ENCODE measurements at places on chromosomes 3 and 15.

DNA sequence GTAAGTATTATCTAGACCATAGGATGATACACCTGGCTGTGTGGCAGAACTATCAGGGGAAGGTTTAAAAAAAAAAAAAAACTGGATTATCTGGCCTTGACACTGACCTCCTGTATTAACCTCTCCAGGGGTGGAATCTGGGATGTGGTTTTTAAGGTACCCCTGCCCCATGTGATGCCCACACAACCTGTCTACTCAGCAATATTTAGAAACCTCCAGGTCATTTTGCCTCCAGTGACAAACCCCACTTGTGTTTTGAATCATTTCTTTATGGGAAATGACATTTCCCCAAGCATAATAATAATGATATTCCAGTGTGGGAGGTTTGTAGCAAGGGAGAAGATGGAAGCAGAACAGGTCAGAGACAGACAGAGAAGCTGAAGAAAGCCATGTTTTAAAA, 179.1 kb downstream of the RSL24D1 start:
- DNase-seq, result no peak

GRCh38 chr15:78249131-78249530, 14.8 kb upstream of the ACSBG1 start:
- DNase-seq, result no peak

DNA sequence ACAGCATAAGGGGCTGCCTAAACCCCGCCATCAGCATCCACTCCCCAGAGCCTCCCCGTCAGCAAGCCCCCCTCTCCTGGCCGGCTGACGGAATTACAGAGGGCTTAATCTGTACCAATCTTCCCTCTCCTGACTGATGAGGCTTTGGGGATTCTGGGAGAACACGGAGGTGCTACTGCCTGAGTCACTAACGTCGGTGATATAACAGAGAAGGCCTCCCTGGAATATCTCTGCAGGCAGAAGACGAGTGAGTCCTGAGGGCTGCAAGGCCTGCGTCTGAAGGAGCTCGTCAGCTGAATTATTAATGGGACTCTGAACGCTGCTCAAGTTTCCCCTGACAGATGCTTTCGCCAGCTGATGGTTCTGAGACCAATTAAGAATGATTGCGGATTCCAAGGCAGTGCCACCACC, 147.7 kb downstream of the XXYLT1 start:
- DNase-seq, result no peak

GRCh38 chr15:40357723-40358470, at the start of gene DISP2:
Gene DISP2, plus strand, starts transcription at chr15:40358219. Its CDS starts 103 bp downstream, at chr15:40358322.
- DNase-seq, result no peak

- no peak for DNase-seq
Measured at GRCh38 chr3:178140531-178141304, 395.5 kb upstream of the KCNMB2 start.

DNA sequence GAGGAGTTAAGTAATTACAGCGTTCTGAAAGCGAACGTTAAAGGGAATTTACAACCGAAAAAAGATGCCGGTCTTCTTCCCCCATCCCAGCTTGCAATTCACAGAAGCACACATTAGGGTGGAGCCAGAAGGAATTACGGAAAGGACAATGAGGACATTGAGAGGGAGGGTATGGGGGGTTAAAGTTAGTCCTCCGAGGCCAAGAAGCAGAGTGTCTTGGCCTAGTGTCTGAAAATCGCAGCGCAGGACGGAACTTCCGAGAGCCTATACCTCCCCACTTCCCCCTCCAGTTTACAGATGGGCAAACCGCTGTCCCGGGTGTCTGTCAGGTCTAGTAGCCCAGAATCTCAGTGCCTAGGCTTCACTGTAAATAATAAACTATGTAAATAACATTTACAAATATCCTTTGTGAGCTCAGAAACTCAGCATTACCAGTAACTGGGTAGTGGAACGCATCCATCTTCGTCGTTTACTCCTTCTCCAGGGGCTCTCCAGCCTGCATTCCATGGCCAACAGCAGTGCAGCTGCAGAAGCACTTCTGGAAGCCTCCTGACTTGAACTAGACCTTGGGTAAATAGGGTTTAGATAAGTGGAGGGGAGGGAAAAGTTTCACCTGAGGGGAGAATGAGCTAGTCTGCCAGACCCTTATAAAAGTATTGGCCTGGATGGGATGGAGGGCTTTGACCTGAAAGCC, 922 bp downstream of the ADPRH start:
- no peak for DNase-seq

DNA sequence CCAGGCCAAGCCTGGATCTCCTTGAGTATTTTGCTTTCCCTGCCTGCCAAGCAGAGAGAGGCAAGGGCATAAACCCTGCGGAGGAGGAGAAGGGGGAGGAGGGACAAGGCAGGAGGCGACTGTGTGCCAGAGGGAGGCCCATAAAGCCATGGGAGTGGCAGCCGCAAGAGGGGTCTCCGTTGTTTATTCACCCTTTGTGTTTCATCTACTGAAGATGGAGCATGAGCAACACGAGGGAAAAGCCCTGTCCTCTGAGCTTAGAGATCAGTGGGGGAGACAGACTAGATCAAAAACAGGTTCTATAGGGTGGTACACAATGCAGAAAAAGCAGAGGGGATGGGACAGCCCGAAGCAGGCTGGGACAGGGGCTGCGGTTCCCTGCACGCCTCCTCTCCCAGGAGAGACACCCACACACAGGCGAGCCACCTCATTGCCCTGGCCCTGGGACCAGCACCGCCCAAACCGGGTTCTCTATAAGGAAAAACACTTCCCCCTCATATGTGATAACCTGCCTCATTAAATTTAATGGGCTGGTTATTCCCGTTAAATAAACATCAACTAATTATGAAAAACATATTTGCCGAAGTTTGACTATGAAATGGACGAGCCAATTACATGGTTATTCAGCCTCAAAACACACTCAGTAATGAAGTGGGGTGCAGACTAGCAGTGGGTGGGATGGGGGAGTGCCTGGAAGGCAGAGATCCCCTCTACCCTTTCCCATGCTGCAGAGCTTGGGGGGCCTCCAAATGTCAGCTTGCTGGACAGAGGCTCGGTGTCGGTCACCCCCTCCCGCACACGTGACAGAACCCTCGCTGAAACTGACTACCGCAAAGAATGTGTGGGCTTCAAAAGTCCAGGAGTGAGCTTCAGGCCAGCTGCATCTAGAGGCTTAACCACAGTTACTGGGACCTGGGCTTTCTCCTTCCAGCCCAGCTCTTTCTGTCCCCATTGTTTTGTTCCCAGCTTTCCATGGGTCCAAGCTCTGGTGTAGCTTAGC, 14.2 kb upstream of the PLXNA1 start:
- no peak for DNase-seq

GRCh38 chr15:61141497-61142125, 87.5 kb downstream of the RORA start:
- DNase-seq, result no peak

GRCh38 chr3:88713233-88713691, 394.2 kb upstream of the EPHA3 start:
- DNase-seq, result peak; percentile 16

- DNase-seq, result no peak
Measured at GRCh38 chr15:64883100-64883581, 28.6 kb upstream of the ANKDD1A start.

GRCh38 chr15:74782259-74783071, 585 bp downstream of the CSK start:
- no peak for DNase-seq

- no peak for DNase-seq
Measured at GRCh38 chr3:173939331-173939730, 541.8 kb downstream of the NLGN1 start.

GRCh38 chr15:42020713-42021273, at the start of gene PLA2G4E:
Gene PLA2G4E, minus strand, starts transcription at chr15:42021042. Its CDS starts 12 bp downstream, at chr15:42021030.
- no peak for DNase-seq

GRCh38 chr3:172174513-172175253, 135.3 kb downstream of the FNDC3B start:
- no peak for DNase-seq

GRCh38 chr15:52068004-52068615, 44.5 kb downstream of the BCL2L10 start:
- DNase-seq, result no peak

DNA sequence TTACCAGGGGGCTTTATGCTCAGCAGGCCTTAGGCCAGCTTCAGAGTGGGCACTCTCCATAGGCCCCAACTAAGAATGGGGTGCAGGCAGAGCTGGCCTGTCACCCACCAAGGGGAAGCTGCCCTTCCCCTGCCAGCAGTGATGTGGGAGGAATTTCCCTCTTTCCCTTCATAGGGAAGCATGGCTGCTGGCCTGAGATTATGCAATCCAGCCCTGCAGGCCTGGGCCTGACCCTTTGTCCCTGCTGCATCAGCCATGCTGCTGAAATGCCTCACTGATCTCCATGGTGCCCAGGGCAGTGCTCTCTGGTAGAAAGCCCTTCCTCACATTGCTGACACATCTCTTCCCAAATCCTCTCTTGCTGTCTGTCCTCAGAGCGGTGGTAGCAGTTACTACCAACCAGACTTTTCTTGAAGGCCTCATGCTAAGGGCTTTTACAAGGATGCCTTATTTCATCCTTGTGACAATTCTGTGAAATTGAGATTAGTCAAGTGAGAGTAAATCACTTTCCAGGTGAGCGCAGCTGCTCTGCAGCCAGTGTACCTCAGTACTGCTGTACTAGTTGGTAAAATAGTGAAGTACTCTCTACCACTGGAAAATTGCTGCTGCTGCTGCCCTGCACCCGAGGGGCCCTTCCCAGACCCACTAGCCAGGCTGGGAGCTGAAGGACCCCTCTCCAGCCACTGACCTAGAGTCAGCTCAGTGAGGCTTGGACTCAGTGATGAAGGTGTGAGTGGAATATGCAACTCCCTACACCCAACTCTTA, 33.8 kb downstream of the MRAS start:
- no peak for DNase-seq

- no peak for DNase-seq
Measured at GRCh38 chr3:192953926-192954325, 36.3 kb upstream of the MB21D2 start.

- DNase-seq, result no peak
Measured at GRCh38 chr15:65904301-65904700, 35.0 kb downstream of the RAB11A start.

GRCh38 chr3:190048932-190049441, 71.7 kb downstream of the P3H2 start:
- peak; percentile 49 for DNase-seq

GRCh38 chr3:138082992-138083386, 32.4 kb downstream of the DZIP1L start:
- no peak for DNase-seq

DNA sequence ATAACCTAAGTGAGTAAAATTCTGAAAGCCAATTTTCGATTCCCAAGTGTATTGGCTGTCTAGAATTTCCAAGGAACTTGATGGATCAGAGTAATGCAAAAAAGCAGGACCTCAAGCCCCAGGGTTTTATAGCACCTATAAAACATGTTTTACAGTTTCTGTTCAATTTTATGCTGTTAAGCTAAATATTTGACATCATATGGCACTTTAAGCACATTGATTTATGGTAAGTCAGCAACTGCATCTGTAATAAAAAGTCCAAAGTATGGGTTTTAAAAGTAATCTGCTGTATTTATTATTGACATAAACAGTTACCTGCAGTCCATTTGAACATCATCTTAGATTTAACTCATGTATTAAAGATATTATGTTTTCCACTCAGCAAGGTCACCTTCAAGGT, 20.0 kb upstream of the MFSD1 start:
- no peak for DNase-seq

DNA sequence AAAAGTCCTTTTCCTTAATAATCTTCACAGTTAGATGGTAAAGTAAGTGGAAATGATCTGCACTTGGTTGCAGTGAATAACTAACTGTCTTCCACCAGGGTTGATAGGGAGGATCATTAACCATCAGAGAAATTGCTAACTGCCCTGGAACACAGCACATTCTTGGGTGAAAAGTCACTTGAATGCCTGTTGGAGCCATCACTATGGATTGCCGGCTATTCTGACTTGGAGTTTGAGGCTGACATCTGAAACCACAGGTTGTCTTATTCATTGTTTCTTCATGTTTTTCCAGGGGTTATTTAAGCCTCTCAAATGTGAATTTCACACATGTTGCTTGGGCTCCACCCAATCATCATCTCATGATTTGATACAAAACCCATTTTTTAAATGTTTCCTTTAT, 901.4 kb downstream of the MCTP2 start:
- peak; percentile 46 for DNase-seq

GRCh38 chr15:69531665-69532027, 79.0 kb downstream of the RPLP1 start:
- DNase-seq, result no peak

DNA sequence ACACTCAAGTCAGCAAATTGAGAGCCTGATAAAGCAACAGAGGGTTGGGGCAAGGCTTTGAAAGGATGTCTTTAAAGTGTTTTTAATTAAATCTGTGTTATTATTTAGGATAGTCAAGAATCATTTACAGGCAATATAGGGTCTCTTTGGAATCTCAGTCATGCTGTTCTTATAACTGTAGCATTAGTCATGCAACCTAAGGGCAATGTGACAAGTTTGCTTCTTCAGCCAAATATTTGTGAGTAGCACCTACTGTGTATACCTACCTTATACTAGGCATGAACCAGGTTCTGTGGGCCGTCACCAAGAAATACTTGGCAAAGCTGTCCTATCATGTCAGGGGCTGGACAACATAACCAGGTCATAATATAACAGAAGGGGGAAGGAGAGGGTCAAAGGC, 184.6 kb upstream of the TRIM42 start:
- DNase-seq, result no peak

DNA sequence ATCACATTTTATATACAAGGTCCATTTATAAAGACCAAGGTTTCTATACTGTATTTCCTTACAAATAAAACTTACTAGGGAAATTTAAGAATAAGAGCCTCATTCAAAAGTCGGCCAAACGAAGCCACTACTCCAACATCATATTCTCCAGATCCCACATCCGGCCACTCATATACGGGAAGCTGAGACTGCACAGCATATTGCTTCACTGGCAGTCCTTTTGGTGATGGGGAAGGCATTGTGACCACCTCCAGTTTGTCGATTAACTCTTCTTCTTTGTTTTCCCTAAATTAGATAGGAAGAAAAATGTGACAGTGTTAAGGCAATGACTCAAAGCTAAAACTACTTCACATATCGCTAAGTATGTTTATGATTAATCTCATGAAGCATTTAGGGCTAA, 2.7 kb downstream of the MTFMT start:
- DNase-seq, result no peak

GRCh38 chr3:88732186-88732585, 375.2 kb upstream of the EPHA3 start:
- no peak for DNase-seq

- DNase-seq, result no peak
Measured at GRCh38 chr3:160081958-160082533, 93.4 kb downstream of the IL12A start.

- no peak for DNase-seq
Measured at GRCh38 chr3:198030125-198030524, 70.1 kb downstream of the LMLN start.

- DNase-seq, result no peak
Measured at GRCh38 chr15:52290800-52291199, 4.8 kb downstream of the MYO5C start.

Measured in BJ (cell line).